ENCODE measurements at places on chromosomes 3 and 15. TPM values are rescaled to one million over a fixed set of nuclear protein-coding genes. Genes with fewer than 3 reads are reported as not detected.

DNA sequence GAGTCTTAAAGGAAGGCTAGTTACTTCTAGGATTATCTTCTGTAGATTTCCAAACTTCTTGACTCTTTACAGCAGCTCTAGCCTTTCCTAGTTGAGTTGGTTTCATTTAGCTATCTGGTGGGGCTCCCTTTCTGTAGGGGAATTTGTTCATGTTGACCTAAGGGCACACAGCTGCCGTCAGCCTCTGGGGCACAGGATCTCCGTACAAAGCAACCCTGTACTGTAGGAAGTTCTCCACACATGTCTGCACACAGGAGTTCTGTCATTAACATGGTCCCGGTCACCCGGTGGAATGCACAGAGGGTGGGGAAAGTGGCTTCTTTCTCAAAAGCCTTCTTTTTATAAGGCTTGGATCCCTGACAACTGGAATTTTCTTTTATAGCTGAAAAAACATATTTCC lies 88.7 kb upstream of the TNIK start:
- DNase-seq: no peak

DNA sequence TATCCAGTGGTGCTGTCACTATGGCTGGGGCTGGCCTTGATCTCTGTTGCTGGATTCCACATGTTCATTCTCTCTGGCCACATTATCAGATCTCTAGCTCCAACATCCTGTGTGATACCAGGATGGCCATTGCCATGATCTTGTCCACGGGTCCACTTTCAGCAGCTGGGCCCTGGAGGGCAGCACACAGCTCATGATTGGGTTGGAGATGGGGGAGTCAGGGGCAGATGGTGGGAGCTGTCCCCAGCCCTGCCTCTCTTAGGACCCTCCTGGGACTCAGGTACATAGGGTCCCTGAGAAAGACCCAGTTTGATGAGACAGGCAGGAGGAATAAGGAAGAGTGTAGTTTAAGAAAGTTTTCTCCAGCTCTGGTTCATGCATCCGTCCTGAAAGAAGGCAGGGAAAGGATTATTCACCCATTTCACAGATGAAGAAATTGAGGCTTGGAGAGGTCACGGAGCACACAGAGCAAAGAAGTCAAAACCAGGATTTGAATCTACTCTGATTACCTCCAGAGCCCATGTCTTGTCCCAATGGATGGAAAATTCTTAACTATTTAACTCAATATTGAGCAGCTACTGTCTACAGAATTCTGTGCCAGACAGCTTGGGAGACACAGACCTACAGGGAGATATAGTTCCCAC lies 100.5 kb downstream of the LINGO1 start:
- DNase-seq: no peak

DNA sequence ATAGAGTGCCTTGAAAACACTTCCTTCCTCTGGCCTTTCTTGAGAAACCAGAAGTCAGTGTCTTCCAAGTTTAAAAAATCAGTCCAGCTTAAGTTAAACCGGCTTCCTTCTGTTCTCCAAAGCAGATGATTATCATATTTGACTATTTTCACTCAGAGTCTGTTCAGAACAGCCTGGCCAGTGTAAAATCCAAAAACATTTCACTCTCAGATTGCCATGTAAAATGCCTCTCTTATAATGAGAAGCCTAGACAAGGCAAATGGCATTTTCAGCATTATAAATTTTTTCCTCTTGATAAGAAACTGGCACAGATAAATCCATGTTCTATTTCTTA lies 193.5 kb downstream of the TNIK start:
- no peak for DNase-seq

Gene PARP15
- 0.32 TPM for polyA plus RNA-seq

- DNase-seq: no peak
These were observed 59.7 kb upstream of the CCDC50 start for GRCh38 chr3:191269289-191270085.

- DNase-seq: no peak
These were observed 36.4 kb downstream of the MECOM start for GRCh38 chr3:169627073-169627472.

DNA sequence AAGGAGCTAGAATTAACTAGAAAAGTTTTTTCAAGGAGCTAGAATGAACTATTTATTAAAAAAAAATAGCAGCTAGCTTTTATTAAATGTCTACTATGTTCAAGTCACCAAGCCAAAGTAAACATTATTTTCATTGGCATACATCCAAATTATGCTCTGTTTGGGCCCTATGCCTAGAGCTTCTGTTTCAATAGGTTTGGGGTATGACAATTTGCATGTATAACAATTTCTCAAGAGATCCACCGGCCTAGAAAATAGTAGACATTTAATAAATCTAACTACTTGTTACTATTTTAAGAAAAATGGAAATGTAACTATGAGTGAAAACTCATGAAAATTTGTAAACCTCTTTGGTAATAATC lies 8.0 kb downstream of the GABRR3 start:
- DNase-seq: no peak

- peak; percentile 31 for DNase-seq
These were observed 868 bp upstream of the GADL1 start for GRCh38 chr3:30895329-30895728.

GRCh38 chr15:73353734-73354133 lies 15.0 kb downstream of the HCN4 start:
- DNase-seq: no peak

DNA sequence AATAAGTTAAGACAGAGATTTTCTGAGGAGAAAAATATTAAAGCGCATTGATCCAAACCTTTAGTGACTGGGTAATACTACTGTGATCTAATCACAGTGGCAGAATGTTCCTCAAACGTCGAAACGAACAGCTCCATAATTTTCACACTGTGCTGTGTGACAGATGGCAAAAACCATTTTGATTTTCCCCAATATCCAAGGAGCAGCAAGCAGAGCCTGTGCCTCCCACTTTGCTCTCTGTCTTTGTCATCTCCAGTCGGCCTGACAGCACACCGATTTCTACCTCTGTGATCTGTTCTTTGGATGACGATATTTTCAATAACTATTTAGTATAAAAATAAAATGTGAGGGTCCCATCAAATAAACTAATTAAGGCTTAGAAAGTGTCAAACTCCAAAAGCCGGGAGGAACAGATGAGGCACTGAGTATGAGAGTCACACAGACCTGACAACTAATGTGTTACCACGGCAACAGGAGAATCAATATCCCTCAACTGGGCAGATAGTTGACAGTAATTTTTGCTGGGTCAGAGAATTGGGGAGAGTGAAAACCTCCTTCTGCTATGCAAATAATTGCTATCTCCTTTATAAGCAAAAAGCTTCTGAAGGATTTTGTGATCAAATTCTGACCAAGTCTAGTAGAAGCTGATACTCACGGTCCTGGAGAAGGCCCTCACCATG lies 489.1 kb upstream of the CFAP20DC start:
- no peak for DNase-seq

DNA sequence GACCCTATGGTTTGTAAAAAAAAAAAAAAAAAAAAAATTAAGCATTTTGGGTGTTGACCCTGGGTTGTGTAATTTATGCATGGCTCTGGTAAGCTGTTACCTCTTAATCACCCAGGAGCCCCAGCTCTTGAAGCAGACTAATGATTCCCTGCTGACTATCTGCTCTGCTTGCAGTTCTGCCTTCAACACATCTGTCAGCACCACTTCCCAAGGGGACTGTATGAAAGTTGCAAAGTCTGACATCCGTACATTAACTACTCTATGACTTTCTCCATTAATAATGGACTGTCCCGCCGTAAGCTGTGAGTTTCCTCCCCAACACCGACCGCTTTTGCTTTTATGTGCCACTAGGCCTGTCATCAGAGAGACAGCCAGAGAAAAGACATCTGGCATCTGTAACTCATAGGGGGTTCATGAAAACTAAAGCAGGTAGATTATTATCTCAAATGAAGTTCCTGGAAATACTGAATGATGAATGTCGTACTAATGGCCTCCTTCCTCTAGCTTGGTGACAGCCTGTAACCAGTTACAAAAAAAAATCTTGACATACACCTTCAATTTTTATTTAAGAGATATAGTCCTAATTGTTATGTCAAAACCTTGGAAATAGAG lies 271.5 kb downstream of the IL5RA start:
- no peak for DNase-seq

Gene ALG3
- polyA plus RNA-seq: 35.0 TPM

DNA sequence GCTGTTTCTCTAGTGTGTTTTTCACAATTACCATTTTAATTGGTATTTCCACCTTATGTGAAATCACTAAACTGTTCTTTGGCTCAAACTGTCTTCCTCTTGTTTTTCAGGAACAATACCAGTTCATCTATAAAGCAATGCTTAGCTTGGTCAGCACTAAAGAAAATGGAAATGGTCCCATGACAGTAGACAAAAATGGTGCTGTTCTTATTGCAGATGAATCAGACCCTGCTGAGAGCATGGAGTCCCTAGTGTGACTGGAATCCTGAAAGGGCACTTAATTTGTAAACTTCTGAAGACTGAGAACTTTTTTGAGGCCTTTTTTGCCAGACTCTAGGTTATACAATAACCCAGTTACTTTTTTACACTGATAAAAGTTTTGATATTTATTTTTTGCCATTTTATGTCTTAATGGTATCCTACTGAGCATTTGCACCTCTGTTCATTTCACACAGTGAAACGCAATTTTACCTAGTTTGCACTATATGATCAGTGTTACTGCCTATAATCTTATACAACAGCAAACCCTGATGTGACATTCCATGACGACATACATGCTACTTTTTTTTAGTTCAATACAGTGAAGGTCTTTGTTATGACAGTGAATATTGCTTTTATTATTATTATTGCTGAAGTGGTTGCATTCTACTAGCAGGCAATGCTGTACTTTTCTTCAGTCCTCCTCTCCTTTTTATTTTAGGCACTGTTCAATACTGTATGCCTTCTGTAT lies 80.1 kb downstream of the FEZF2 start:
- DNase-seq: no peak

GRCh38 chr3:187183903-187184302 lies 13.4 kb upstream of the RTP1 start:
- no peak for DNase-seq

Gene TTC21A
- polyA plus RNA-seq: 6.1 TPM

- DNase-seq: no peak
These were observed 341.1 kb upstream of the NR2F2 start for GRCh38 chr15:95989392-95989791.

DNA sequence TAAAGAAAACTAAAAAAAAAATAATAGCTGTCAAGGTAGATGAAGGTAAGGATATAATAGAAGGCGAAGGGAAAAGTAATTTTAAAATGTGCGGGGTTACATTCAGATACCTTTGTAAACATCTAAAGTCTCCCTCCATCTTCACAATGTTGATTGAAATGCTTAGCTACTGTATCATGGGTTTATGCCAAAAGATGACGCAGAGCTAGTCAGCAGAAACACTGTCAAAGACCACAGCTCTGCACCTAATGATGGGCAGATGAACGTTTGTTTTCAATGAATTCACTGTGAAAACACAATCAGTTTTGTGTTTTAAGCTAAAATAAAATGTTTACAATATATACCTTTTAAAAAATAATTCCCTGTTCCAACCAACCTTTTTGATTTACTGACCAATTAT lies 61.2 kb downstream of the RFTN1 start:
- DNase-seq: no peak

DNA sequence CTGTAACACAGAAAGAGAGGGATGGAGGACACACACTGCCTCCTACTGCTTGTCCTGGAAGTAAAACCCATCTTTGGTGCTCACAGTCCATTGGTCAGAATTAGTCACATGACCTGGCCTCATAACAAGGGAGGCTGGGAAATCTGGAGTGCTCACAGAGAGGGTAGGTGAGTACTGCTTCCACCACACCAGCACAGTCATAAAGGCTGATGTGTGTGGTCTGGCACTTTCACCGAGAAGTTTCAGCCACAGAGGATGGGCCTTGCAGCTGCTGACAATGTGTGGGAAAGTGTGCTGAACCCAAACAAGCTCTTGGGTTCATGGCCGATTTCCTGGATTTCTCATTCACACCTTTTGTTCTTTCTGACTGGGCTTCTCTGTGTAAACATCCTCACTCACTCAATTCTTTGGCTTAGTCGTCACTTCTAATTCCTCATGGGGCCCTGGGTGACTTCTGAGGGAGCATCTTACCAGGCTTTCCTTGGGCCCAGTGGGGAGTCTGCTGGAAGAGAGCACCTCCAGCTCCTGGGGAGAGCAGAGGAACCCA lies 100.7 kb downstream of the ASB7 start:
- DNase-seq: no peak

- no peak for DNase-seq
These were observed 167.4 kb downstream of the GAP43 start for GRCh38 chr3:115790759-115791158.

- no peak for DNase-seq
These were observed 97.1 kb upstream of the TRIM42 start for GRCh38 chr3:140580746-140581145.

GRCh38 chr3:62882676-62883200 lies 7.5 kb upstream of the CADPS start:
- no peak for DNase-seq

GRCh38 chr3:99049164-99049563 lies 147.7 kb upstream of the DCBLD2 start:
- DNase-seq: no peak

DNA sequence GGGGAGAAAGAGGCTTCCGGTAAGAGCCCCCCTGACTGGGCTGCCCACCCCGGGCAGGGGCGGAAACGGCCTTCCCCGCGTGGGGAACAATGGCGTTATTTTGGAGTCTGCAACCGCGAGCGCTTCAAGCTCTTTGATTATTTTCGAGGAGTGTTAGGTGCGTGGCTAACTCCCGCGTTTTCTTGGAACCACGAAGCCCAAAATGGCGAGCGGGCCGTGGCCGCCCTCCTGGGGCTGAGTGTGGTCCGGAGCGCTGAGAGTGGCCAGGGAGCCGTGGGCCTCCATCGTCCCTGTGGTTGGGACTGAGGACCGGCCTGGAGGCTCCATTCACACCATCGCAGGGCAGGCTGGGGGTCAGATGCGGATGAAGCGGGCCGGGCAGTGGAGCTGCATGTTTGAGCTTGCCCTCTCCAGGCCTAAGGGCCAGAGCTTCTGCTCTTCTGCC lies 44.6 kb upstream of the POLG start:
- no peak for DNase-seq

GRCh38 chr3:170553788-170554757 lies 31.8 kb downstream of the SLC7A14 start:
- no peak for DNase-seq

DNA sequence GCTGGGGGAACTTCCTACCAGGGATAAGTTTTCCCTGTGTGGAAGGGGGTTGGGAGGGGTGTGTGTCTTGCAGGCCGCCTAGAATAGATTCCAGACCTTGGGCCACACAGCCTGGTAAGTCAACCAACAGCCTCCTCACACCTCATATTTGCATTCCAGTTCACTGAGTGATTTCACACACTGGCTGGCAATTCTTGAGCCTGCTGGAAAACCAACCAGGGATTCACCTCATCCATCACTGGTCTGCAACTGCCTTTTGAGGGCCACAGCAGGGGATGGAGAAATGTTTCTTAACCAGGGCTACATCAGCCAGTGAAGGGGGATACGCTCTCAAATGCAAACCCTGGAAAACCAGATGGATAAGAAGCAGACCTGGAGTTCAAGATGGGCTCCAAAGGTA lies 2.0 kb downstream of the FSTL1 start:
- DNase-seq: no peak

DNA sequence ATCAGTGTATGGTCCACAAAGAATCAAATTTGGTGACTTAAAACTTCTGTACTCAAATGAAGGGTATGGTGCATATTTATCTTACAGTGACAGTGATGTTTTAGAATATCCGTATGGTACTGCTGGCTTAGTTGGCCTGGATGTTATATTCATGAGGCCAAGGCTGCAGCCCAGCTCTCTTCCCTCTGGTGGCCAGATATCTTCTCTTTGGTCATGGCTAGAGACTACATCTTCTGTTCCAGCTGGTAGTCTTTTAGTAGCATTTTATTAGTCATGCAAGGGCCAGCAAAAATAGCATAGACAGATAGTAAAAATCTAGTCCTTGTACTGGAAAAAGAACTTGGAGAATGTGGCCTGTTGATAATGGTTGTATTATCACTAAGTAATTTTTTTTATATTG lies 124.0 kb upstream of the ROPN1 start:
- no peak for DNase-seq

All from left renal cortex interstitium (tissue), 4 donors.